ENCODE measurements at places on chromosomes 16 and 17. TPM values are rescaled to one million over a fixed set of nuclear protein-coding genes. Genes with fewer than 3 reads are reported as not detected.

DNA sequence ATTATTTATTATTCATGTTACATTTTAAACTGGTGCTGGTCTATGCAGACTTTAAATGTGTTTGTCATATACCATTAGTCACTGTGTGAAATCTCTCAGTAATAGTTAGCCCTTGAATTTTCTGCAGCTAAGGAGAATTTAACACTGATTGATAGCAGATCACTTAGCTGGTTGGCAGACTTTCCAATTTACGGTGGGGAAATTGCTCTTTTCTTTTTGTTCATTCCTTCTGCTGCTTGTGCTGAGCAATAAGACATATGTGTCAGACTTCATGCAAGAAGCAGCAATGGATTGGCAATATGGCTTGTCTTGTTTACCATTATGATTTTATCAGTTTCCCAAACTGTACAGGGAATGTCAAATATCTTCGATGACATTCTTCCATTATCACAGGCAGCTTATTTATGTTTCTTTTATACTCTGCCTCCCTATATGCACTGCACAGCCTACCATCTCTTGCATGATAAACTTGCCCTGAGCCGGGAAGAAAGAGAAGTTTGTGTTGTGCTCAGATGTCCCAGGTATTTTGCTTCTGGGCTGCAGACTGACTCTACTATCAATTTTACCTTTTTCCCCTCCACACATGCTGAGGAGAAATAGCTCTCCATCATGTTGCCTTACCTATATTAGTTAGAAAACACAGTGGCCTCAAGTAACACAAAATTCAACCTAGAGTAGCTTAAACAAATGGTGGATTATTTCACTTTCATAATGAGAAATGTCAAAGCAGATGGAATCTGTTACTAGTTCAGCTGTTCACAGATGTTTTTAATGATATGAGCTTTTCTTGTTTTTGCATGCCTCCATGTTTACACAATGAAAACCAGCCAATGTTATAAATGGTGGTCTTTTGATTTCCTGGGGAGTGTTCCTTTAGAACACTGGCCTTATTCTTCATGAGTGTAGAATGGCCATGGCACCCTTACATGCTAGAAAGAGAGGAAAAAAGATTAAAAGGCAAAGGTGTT is 968.1 kb upstream of the GOT2 start:
- DNase-seq = no peak

DNA sequence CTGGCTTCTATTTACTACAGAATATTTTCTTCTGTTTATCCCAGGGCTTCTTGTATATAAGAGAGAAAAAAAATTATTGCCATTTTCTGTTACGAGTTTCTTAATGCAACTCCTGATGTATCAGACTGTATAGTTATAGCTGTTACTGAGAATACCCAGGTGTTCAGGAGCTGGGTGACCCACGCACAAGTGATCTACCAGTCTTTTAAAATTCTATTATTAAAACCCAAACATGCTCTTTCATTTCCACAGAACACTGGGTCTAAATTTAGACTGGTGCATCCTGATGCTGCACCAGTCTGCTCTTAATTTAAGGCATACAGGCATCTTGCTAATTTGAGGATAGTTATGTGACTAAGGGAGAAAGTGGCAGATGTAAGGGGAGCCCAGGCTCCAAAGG is 31.2 kb upstream of the NLRP1 start:
- DNase-seq = no peak

DNA sequence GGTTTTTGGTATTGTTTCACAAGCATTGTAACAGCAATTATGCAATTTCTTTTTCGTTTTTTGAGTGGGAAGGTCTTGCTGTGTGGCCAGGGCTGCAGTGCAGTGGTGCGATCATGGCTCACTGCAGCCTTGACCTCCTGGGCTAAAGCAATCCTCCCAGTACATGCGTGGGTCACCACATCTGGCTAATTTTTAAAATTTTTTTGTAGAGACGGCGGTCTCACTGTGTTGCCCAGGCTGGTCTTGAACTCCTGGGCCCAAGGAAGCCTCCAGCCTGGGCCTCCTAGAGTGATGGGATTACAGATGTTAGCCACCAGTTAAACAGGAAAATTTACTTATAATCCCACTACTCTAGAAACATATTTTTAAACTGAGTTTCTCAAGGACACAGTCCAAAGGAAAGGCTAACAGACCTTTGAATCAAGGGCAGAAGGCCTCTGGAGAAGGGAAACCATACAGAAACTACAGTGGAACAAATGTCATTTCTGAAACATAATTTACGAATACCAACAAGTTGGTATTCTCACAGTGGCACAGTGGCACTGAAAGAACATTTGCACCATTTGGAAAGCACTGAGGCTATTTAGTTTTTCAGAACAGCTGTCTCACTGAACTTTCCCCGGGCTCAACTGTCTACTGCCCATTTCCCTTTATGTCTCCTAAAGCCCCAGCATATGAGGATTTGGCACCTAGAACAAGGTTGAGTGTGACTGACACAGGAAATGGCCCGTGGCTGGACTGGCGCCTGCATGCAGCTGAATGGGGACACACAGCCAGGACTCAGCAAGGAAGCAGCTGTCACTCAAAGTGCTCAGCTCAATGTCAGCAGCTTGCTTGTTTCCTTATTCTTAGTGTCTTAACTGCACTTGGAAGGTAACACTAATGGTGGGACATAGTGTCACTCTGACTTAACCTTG is 2.8 kb upstream of the PRKAR1A start:
- no peak for DNase-seq

DNA sequence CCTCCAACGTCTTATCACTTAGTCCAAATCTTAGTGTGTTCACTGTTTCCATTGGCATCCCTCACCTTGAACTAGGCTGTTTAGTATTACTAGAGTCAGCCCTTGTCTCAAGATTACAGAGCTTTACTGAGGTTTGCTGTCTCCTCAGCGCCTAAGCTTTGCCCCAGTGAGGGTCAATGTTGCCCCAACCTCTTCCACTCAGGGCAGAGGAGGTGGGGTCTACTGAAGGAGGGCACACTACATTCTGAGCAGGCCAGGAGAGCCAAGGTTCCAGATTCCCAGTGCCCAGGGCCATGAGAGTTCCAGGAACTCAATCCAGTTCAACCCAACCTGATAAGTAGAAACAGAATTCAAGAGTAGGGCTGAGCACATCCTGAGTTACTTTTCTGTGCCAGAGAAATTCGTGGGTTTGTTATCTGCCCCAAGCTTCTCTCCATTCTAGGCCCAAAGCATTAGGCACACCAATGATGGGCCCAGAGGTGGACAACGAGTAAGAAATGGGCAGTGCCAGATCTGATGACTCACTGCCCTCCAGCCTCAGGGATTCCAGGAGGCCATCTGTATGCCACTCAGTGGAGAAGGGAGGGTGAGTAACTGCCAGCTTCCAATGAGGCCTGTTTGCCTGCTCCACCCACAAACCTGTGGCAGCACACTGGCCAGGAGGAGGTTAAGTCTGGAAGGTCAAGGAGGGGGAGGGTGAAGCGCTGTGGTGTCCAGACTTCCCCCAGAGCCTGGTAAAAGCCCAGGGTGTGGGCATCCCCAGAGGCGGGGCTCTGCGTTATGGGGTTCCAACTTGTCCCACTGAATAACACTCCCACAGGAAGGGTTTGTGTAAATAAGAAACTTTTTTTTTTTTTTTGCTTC is 8.2 kb downstream of the TUBG2 start:
- peak; percentile 70 for DNase-seq

DNA sequence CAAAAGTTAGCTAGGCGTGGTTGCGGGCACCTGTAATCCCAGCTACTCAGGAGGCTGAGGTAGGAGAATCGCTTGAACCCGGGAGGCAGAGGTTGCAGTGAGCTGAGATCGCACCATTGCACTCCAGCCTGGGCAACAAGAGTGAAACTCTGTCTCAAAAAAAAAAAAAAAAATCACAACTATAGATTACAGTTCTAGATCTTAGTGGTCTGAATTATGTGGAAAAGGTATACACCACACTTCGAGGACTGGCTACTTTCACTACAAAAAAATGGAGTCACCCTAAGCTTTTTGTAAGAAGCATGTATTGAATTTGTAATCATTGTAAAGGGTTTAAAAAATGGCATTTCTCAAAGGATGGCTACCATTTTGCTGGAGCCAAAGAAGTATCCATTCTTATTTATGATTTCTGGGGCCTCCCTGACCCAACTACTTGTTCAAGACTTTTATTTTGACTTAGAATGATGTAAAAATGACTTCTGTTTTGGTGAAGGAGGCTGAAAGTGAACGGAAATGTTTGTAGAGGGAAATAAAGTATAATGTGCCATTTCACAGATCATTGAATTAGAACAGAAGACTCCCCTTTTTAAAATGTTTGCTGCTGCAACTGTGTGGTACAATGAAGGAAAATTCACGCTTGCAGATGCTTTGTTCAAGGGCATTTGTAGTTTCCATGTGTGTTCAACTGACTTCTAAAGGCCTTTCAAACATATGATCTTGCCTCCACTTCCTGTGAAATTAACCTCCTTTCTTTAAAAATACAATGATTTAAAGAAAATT is 37.1 kb upstream of the NOL11 start:
- no peak for DNase-seq

DNA sequence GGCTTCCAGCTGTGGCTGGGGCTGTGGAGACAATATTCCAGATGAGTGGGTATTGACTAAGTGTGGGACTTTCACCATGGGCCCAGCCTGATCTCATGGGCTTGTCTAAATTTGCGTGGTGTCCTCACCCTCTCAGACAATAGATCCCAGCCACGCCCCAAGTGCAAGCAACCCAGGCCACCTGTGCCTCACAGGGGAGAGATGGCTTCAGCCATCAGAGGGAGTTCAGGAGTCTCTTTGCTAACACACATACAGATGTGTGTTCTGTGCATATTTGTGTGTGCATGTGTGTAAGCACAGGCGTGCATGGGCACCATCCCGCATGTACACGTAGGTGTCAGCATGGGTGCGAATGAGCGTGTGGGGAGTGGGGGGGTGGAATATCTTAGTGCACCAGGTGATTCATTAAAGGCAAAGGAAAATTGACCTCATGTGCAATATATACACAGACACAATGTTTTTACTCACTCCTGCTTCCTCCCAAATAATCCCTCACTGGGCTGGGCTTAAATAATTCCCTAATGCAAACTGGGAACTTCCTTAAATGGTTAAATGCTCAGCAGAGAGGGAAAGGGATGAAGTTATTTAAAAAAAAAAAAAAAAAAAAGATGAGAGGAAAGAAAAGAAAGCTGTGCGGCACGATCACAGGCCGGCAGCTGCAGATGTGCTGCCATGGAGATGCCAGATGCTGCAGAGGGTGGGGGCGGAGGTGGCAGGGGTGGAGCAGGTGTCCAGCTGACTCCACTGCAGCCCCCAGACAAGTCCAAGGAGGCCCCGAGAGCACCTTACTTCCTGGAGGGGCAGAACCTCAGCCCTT is 24.0 kb upstream of the CDC42EP4 start:
- DNase-seq = no peak

- no peak for DNase-seq
Measured at GRCh38 chr17:50604513-50604912, 30.2 kb upstream of the ABCC3 start.

DNA sequence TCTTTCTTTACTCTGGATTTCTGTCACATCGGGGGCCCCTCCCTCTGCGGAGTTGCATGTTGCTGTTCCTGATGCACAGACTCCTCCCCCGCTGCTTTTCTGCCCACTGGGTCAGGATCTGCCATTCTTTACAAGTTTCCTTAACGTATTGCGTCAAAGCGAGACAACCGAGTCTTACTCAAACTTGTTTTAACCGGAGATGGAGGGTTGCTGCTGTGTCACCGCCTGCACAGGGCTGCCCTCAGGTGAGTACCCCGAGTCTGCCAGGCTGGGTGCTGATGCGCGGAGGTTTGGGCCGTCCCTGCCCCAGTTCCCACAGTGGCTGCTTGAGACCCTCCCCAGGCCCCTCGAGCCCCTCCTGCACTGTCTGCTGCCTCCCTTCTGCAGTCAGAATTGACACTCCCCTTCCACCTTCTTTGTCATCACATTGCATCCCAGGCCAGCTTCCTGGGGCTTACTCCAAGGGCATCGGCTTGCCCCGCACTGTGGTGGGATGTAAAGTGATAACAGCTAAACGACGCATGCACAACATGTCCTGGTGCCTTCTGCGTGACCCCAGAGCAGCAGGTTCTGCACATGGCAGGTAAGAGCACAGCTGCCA is 19.3 kb downstream of the CARHSP1 start:
- no peak for DNase-seq

GRCh38 chr16:4709481-4709880 is 16.1 kb downstream of the NUDT16L1 start:
- no peak for DNase-seq

GRCh38 chr17:46878055-46878454 is 26.7 kb downstream of the WNT9B start:
- DNase-seq = no peak

GRCh38 chr16:89051521-89052166 is 42.0 kb upstream of the ACSF3 start:
- DNase-seq = no peak

DNA sequence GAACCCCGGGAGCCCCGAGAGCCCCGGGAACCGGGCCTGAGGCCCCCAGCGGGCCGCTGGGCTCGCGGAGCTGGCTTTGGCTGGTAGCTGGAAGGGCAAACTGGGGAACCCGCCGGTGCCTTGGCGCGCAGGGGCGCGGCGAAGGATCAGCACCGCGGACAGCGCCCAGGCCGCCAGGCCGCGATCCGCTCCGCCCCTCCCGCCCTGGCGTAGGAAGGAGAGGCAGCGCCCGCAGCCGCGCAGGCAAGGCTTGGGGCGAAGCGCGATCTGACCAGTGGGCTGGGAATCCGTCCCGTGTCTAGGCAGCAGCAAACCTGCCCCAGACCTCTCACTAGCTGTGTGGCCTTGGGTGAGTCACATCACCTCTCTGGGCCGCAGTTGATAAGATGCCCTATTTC is 331 bp upstream of the CCDC92B start:
- peak; percentile 78 for DNase-seq

GRCh38 chr17:11874756-11875155 is 122.5 kb downstream of the ZNF18 start:
- no peak for DNase-seq

- DNase-seq = no peak
Measured at GRCh38 chr17:44081681-44082080, 11.1 kb downstream of the G6PC3 start.

- DNase-seq = peak; percentile 78
Measured at GRCh38 chr17:67386965-67387551, 10.0 kb downstream of the PITPNC1 start.

DNA sequence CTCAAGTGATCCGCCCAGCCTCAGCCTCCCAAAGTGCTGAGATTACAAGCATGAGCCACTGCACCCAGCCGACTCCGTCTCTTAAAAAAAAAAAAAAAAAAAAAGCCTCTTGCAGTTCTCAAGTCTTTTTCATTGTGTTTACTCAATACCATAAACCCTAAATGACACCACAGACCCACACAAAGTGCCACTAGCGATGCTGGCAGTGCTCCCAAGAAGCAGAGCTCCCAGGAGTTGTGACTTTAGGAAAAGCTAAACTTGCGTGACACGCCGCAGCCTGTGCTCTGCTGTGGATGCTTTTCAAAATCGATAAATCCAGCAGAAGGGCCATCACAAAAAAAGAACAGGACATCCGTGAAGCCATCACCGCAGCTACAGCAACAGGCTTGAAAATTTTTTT is 114.7 kb downstream of the ANKRD11 start:
- DNase-seq = no peak

Gene C17orf67
- 4.6 TPM for total RNA-seq

Gene AATK
- not detected for total RNA-seq

Gene SLFN5
- 141 TPM for total RNA-seq

Gene KRTAP9-8
- total RNA-seq = not detected

Gene OR1F1
- 0.40 TPM for total RNA-seq

Gene CTU2
- 39.5 TPM for total RNA-seq

Gene SLC5A2
- 1.6 TPM for total RNA-seq

Gene NKD1
- 0.20 TPM for total RNA-seq

Measured in Calu3 (cell line).